ENCODE measurements at places on chromosomes 2 and 18.

- no peak for DNase-seq
Measured at GRCh38 chr2:58221909-58222308, 19.2 kb downstream of the FANCL start.

GRCh38 chr2:26179446-26179913, 6.6 kb downstream of the GAREM2 start:
- DNase-seq, result no peak

DNA sequence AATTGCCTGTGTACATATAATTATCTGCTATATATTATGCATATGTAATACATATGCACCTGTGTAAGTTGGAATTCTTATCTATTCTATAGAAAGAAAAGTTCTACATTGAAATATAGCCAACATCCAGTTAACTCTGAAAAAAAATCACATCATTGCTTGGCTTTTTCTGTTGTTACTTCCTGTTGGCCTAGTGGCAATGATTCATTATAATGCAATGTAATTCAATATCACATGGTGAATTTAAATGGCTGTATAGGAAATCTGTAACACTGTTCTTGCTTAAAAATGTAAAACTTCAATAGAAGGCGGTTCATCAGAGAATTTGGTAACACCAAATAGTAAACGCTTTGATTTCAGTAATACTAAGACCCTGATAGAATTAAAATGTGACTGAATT, 44.5 kb upstream of the MAP4K3 start:
- no peak for DNase-seq

DNA sequence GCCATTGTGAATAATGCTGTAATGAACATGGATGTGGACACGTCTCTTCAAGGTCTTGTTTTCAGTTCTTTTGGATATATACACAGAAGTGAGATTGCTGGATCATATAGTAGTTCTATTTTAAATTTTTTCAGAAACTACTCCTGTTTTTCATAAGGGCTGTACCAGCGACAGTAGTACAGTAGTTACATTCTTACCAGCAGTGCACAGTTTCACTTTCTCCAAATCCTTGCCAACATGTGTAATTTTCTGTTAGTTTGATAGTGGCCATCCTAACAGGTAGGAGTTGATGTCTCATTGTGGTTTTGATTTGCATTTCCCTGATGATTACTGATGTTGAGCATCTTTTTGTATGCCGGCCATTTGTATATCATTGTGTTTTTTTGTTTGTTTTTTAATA, 81.7 kb downstream of the EPC2 start:
- peak; percentile 10 for DNase-seq

- DNase-seq, result peak; percentile 15
Measured at GRCh38 chr2:128178650-128179460, 87.9 kb downstream of the UGGT1 start.

- peak; percentile 78 for DNase-seq
Measured at GRCh38 chr2:219206328-219207133, at the start of gene ZFAND2B. ZFAND2B (plus strand) TSS chr2:219206782; CDS start chr2:219206988, 206 bp downstream.

- no peak for DNase-seq
Measured at GRCh38 chr2:16661936-16662839, 3.4 kb downstream of the CYRIA start.

DNA sequence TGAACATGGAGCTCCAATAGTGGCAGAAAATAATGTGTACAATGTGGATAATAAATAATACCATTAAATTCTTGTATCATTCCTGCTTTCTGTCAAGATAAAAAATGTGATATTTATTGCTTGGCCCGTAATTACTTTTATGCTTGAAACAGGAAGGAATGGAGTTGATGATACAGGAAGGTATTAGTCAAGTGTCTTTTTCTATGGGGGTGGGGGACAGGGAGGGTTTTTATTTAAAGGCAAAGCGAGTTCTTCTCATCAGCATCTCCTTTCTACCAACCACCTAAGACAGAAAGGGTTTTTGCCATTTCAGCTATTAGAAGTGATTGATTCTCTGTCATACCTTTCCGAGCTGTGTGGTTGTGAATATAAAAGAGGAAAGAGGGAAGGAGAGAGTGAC, 135.3 kb downstream of the DCC start:
- no peak for DNase-seq

DNA sequence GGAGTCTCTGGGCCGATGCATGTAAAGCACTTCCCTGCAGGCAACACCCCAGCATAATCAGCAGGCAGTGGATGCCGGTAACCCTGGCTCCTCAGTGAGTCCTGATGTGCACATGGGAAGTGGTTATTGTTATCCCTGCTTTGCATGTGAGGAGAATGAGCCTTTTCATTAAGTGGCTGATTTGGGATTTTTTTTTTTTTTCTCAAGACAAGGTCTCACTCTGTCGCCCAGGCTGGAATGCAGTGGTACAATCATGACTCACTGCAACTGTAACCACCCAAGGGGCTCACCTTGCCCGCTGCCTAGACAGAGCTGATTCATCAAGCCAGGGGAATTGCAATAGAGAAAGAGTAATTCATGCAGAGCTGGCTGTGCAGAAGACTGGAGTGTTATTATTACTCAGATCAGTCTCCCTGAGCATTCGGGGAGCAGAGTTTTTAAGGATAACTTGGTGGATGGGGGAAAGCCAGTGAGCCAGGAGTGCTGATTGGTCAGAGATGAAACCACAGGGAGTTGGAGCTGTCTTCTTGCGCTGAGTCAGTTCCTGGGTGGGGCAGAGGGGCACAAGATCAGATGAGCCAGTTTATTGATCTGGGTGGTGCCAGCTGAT, 95.4 kb downstream of the SOCS6 start:
- DNase-seq, result no peak

DNA sequence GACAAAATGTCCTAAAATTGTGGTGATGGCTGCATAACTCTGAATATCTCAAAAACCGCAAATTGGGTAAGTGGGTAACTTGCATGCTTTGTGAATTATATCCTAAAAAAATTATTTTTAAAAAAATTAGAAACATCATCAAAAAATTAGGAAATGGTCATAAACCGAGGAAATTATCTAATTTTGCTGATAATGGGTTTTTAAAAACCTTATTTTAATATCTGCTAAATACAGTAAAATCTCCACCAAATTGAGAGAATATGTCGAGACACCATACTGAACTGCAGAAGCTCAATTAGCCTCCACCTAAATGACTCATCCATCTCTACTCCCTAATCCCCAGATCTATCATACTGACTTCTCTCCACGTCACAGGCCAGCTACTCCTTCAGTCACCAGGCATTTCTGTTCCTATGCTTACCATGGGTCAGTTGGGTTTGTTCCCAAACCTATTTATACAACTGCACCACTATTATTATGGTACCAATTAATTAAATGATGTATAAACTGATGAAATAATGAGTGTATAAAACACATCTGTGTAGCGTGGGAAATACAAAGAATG, 36.1 kb downstream of the SPIRE1 start:
- no peak for DNase-seq

- peak; percentile 56 for DNase-seq
Measured at GRCh38 chr18:51153659-51154371, 43.7 kb downstream of the MEX3C start.

GRCh38 chr2:201507725-201508124, 56.2 kb downstream of the STRADB start:
- DNase-seq, result no peak

DNA sequence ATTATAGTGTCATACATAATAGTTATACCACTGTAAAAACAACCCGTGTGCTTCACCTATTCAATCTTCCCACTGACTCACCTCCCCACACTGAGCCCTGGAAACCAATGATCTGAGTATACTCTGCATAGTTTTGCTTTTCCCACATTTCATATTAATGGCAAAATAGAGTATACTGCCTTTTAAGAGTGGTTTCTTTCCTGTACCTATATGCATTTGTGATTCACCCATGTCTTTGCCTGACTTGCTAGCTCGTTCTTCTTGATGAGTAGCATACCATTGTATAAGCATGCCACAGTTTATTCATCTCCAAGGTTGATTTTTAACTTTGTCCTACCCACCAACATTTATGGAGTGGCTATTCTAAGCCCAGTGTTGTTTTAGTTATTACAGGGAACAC, 686.4 kb downstream of the PLCL1 start:
- DNase-seq, result no peak

- DNase-seq, result no peak
Measured at GRCh38 chr2:217231212-217231611, 371.3 kb upstream of the TNP1 start.

DNA sequence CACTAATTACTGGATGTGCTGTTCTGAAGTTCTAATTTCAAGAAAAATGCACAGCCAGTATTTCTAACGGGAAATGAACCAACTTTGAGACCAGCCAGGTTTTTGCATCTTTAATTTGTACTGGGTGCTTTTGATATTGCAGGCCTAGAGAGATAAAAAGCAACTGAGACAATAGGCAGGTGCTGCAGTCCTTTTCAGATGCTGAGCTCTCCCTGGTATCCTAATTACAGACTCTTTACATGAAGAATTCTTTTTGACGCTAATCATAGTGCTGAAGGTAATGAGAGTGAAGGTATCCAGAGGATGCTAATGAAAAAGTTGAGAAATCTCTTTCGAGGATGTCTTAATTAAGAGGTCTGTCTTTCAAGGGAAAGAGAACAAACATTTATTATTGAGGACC, 85.1 kb downstream of the SERPINB8 start:
- DNase-seq, result no peak

DNA sequence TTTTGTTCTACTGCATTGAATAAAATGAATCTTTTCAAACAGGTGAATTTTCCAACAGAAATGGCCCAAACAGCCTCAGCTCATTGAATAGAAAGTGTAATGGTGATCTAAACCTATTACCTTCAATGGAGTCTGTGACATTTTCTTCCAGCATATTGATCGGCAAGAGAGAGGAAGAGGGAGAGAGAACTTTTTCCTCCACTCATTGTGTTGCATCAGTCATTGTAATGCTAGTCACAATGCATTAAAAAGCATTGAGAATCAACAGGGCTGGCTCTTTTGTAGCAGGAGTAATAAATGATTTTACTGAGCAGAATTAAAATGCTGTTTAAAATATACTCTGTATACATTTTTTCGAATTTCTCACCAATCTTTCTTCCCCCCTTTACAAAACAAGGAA, 1794.5 kb upstream of the CELF4 start:
- DNase-seq, result no peak

DNA sequence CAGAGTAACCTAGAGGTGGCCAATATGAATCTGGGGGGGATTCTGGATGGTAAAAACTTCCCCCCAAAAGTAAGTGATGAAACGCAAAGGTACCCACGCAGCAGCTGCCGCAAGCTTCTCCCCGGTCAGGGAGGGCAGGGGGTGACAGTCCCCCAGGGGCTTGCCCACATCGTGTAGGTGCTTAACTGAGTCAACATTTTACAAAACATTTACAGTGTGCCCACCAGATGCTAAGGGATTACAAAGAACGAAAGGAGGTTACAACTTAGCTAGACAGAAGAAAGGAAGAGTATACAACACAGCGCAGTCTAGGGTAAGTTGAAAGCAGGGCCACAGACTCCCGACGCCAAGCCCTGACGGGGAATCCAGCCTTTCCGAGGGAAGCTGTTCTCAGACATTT, 45.6 kb downstream of the LPIN2 start:
- no peak for DNase-seq

GRCh38 chr2:188204824-188205223, 86.8 kb upstream of the GULP1 start:
- no peak for DNase-seq

GRCh38 chr2:231199219-231199618, 788 bp downstream of the ARMC9 start:
- DNase-seq, result no peak

GRCh38 chr2:240881913-240882312, 13.3 kb downstream of the AGXT start:
- DNase-seq, result no peak

DNA sequence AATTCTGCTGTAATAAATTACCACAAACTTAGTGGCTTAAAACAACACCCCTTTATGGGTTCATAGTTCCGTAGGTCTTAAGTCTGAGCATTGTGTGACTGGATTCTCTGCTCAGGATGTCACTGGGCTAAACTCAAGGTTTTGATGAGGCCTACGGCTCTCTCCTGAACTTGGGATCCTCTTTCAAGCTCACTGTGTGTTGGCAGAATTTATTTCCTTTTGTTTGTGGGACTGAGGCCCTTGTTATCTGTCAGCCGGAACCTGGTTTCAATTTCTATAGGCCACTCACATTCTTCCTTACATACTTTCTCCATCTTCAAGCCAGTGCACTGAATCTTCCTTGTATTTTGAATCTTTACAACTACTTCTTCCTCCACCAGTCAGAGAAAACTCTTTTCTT, 290.2 kb downstream of the AKAIN1 start:
- no peak for DNase-seq

- no peak for DNase-seq
Measured at GRCh38 chr2:222936705-222937104, 75.9 kb downstream of the ACSL3 start.

DNA sequence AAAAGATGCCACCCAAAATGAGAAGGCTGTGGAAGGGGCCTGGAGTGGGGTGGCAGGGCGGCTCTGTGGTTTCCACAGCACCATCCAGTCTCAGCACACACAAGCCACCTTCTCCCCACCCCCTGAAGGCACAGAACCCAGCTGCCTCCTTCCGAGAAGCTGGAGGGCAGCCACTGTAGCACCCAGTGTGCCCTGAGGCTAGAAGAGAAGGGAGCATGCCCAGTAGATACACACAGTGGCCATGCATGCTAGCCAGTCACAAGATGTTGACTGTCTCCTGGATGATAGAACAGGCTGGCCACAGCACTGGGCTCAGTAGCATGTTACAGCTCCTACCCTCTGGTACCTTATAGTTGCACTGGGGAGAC, 148.9 kb upstream of the EPAS1 start:
- DNase-seq, result no peak

DNA sequence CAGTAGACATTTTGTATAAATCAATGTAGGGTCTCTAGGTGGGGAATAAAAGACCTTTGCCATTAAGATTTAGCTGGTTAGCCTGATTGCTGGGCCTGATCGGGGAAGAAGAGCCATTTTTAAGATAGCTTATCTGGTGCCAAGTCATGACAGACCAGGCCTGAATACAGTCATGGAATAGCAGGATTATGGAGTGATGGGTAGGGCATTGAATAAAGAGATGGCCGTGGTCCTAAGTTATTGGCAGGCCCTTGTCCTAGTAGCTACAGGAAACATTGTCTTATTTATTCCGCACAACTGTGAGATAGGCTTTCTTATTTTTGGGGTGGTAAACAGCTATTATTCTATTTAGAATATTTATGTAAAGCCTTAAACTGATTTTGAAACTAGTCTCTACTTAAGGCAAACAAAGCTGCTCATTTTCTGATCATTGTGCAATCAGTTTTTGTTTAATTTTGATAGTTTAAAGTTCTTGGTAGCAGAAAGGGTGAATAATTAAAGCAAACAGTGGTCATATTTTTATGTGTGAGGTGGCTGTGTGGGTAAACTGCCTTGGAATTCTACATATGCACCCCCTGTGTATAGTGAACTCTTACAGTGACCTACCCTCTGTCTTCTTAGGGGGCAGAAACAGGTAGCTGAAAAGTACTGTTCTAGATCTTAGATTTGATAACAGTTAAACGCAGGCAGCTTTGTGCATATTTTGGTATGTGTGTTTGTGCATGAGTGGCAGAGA, 22.6 kb downstream of the ZNF236 start:
- no peak for DNase-seq

- no peak for DNase-seq
Measured at GRCh38 chr18:30965237-30965636, 77.3 kb downstream of the DSC3 start.

- DNase-seq, result no peak
Measured at GRCh38 chr2:66101206-66101605, 333.7 kb upstream of the MEIS1 start.

GRCh38 chr2:207129821-207130220, 35.9 kb downstream of the KLF7 start:
- DNase-seq, result no peak

GRCh38 chr2:127611076-127611925, 34.7 kb upstream of the GPR17 start:
- no peak for DNase-seq

- no peak for DNase-seq
Measured at GRCh38 chr2:114024326-114024725, 134.4 kb downstream of the ACTR3 start.

All from GM12864 (cell line).